ENCODE measurements at places on chromosomes 4 and X.
A peak's percentile ranks its signal among the peaks of the same experiment; 100 is the strongest.

- no peak for DNase-seq
Measured at GRCh38 chr4:150906987-150907633, 108.0 kb downstream of the LRBA start.

DNA sequence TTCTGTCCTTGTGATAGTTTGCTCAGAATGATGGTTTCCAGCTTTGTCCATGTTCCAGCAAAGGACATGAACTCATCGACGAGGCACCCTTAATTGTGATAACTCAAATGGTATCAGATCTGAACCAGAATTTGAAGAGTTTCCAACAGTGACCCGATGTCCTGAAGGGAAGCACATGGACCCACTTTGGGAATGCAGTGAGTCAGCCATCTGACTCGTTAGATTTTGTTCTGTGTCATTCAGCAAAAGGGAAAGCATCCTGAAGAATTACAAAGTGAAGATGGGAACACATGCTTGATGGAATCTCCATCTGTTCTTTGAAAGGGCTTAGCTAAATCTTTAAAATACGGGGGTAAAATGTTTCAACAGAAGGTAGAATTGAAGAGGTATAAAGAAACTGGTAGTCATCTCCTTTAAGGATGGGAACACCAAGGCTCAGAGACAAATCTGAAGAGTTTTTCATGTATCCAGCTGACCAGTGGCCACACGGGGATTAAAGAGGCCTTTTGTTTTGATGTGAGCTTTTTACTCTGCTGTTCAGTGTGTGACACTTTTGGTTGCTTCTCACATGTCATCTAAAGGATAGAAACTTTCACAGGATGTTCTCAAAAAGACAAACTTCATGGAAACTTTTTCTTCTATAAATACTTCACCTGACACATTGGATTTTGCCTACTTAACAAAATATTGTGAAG is 393.8 kb downstream of the INPP4B start:
- no peak for DNase-seq

DNA sequence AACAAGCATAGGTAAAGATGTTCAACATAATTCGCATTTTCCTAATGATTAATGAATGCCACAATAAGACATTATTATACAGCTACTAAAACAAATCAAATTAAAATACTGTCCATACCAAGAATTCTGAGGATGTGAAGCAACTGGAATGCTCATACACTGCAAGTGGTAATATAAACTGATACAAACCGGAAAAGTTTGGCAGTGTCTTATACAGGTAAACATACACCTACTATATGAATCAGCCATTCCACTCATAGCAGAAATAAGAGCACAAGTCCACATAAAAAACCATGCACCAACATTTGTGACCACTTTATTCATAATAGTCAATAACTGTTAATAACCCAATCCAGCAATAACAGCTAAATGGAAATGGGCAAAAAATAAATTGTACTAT is 79.3 kb downstream of the FBXW7 start:
- no peak for DNase-seq

DNA sequence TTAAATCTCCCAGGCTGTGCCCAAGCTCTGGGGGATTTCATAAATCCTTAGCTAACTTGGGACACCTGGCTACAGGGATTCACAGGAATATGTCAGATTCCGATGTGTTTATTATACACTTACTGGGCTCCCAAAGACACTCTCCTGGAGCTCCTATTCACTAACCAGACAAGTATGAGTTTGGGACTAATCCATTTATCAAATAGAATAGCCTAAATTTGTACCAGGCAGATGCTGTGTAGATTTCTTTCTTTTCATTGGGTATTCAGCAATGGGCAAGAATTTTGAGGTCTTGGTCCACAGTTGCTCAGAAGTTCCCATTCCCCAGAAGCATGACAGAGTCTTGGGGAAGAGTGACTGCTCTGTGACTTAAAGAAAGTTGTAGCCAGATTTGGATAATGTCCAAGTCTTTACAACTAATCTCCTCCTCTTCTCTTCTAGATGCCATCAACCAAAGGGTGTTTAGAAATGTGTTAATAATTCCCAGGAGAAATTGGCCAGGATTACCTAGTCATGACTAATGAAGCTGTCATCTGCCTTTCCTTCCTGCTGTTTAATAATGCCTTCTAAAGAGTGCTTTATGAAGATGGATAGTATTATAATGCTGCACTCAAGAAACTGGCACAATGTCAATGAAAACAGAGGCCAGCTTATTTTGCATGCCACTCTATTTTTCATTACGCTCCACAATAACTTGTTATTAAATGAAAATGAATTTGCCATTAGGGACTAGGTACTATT is 120.9 kb downstream of the CHIC2 start:
- no peak for DNase-seq

- no peak for DNase-seq
Measured at GRCh38 chr4:475962-476361, 23.0 kb downstream of the ZNF721 start.

DNA sequence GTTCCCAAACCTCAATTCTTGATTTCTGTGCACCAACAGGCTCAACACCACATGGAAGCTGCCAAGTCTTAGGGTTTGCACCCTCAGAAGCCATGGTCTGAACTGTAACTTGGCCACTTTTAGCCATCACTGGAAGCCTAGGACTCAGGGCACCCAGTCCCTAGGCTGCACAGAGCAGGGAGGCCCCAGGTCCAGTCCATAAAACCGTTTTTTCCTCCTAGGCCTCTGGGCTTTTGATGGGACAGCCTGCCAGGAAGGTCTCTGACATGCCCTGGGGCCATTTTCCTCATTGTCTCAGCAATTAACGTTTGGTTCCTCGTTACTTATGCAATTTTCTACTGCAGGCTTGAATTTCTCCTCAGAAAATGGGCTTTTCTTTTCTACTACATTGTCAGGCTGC is 1259.6 kb downstream of the RAPGEF2 start:
- no peak for DNase-seq

DNA sequence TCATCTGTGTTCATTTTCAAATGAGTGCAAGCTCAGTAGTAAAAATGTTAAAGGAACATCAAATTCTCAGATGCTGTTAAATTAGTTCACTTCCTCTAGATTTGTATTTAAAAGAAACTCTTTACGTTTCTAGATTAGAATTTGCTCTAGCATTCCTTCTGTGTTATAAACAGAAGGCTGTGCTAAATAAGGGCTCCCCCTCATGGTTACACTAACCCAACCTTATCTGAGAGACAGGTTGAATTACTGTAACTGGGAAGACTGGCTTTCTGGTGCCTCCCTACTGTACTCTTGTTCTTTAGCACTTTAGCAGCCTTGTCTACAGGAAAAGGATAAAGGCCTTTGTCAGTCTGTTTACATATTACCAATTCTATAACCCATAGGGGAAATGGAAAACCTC is 56.8 kb downstream of the RXFP1 start:
- no peak for DNase-seq

- no peak for DNase-seq
Measured at GRCh38 chr4:48958582-48958981, 27.5 kb upstream of the CWH43 start.

- DNase-seq, result peak; percentile 5
Measured at GRCh38 chr4:77007358-77008230, 58.0 kb downstream of the SEPTIN11 start.

DNA sequence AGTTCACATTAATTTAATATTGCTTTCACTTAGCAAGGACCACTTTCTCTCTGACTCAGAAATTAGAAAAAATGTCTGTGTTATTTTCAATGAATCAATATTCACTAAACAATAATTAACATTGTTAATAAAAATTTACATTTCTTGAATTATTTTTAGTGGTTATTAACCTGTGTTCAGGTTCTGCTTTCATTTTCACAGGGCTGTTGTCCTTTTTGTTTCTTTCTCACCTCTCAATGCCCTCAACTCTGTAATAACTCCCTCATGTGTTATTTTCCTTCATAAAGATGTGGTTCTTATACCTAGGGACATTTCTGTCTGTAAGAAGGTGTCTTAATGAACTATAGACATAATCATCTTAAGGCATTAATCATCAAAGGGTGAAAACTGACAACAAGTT is 43.1 kb upstream of the PRR27 start:
- no peak for DNase-seq

DNA sequence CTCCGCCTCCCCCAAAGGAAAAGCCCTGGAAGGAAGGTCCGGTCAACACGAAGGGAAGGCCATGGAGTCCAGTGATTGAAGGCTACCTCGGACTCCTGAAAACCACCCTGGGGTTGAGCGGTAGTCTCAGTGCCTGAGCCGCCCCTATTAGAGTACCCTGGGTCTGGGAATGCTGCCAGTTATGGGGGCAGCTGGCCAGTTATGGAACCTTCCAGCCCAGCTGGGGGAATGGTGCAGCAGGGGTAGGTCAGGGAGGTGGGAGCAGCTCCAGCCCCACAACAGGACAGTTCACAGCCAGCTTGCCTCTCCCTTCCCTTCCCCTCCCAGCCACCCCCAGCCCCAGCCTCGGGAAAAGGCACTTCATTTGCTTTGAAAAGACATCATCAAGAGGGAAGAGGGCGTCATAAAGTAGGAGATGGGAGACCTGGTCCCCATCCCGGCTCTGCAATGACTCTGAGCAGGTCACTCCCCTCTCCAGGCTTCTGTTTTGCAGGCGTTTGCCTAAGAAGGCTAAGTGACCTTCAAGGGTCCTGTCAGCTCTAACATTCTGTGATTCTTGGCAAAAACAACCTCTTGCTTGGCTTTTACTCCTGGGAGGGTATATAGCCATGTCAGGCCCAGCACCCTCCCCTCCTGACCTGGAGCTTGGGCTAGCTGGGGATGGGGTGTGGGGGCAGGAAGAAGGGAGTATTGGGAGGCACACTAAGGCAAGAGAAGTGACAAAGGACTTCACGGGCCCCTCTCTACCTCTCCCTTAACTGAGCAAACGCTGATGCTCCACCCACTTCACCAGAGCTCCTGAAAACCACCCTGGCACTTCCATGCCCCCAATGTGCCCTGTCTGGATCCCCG is 8.0 kb downstream of the APLN start:
- DNase-seq, result no peak

- no peak for DNase-seq
Measured at GRCh38 chr4:71009890-71010588, 16.6 kb downstream of the DCK start.

- DNase-seq, result no peak
Measured at GRCh38 chrX:10615931-10616774, 4.2 kb downstream of the MID1 start.

DNA sequence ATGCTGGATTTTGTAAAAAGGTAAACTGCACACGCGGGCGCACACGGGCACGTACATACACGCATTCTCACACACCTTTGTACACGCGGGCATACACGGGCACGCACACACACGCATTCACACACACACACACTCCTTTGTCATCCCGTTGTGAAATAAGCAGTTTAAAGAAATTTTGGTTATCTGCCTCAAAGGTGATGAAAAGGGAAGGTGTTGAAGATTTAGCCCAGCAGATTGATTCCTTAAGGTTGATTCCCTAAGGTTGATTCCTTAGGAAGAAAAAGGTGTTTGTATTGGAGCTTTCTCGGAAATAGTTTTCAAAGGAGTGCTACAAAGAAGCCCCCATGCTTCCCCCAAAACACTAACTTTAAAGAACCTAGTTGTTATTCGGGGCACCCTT is 693 bp downstream of the ATP10D start:
- no peak for DNase-seq

GRCh38 chrX:126164689-126165400 is 1.2 kb downstream of the DCAF12L2 start:
- no peak for DNase-seq

DNA sequence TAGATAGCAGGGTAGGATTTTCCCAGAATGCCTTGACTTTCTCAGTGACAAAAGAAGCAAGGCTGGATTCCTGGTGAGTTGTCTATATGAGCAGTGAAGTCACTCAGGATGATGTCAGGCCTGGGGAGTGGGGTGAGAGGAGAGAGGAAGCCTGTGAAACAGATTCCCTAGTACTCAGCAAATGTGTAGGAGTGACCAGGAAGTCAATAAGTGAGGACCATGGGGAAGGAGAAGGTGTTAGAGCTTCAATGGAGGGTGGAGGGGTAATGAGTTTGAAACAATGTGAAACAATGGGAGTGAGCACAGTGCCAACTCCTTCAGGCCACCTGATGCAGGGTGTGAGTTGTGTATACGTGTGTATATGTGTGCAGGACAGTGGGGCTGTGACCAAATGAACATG is 2.4 kb upstream of the SLC9A6 start:
- DNase-seq, result no peak

- no peak for DNase-seq
Measured at GRCh38 chr4:131551306-131551705, 1597.8 kb upstream of the PCDH10 start.

DNA sequence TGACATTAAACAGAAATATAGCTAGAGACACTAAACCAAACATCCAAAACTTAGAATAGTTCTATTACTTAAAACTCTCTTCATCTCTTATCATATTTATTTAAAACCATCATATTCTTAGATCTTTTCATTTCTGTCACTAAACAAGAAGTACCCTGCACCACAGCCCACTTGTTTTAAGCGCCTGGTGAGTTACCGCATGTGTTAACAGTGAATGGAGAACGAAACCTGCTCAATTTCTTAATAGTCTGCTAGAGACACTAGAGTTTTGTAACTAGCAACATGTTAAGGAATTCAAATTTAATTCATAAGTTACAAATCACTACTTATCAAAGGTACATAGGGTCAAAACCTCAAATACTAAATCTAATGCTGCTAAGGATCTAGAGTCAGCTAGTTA is 111.5 kb downstream of the FBXW7 start:
- DNase-seq, result no peak

DNA sequence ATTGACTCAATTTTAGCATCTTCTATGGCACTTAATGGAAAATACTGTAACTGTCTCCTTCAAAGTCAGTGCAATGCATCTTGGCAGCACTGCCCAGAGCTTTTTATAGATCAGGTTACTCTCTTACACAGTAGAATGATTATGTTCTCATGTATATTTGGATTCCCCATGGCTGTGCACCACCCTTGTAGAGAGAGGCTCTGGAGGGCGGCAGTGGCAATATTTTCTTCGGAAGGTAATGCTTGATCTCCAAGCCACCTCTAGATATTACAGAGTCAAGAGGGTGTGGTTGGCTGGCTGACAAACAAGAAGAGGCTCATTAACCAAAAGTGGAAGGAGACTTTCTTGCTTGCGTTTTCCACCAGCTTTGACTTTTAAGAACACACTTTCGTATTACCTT is 72.8 kb upstream of the ARSJ start:
- DNase-seq, result no peak

DNA sequence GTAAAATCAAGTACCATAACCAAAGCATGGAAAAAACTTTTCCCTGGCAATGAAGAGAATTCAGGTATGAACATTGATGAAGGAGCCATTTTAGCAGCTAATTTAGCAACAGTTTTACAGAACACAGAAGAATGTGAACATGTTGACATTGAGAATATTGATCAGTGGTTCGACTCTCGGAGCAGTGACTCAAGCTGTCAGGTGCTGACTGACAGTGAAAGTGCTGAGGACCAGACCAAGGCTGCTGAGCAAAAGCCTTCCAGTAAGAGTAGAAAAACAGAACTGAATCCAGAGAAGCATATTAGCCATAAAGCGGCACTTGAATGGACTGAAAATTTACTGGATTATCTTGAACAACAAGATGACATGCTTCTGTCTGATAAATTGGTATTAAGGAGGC is 2.8 kb downstream of the TIGD2 start:
- no peak for DNase-seq
